ENCODE measurements at places on chromosomes 3 and 15. TPM values are rescaled to one million over a fixed set of nuclear protein-coding genes. Genes with fewer than 3 reads are reported as not detected.

The SH2D7 gene
- not detected for total RNA-seq

- H3K4me1 ChIP-seq: no peaks in the 10 kb centered on the region
- no peak overlapping the region for H3K4me3 ChIP-seq
- H3K27me3 ChIP-seq: 0 out of 2 replicates have a peak, but pooled peaks cover 2% of the 10 kb centered on the region
Measured at GRCh38 chr3:126693921-126694320, 10.1 kb upstream of the CHCHD6 start.

DNA sequence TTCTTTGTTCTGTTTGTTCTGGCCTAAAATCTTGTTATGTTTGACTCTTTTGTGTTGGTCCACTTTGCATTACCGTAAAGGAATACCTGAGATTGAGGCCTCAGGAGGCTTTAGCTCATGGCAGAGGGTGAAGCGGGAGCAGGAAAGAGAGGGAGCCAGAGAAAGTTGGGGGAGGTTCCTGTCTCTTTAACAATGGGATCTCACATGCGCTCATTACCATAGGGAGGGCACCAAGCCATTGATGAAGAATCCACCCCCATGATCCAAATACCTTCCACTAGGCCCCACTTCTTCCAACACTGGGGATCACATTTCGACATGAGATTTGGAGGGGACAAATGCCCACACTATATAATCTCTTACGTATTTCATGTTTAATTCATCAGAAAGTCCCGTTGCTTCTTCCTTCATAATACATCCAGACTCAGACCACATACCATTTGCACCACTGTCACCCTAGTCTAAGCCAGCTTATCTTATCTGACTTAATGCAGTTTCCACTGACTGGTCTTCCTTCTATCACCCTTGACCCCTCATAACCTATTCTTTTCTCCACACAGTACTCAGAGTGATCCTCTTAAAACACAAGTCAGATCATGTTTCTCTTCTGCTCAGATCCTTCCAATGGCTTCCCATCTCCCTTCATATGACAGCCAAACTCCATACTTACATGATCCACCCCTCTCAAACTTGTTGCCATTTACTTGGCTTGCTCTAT is 13.5 kb downstream of the KBTBD8 start:
- no peaks in the 10 kb centered on the region for H3K4me1 ChIP-seq
- no peak overlapping the region for H3K27ac ChIP-seq
- H3K4me3 ChIP-seq: no peak overlapping the region
- no peaks in the 10 kb centered on the region for H3K27me3 ChIP-seq
- no peak for DNase-seq

GRCh38 chr3:184672977-184673870 is 38.6 kb downstream of the MAGEF1 start:
- H3K27ac ChIP-seq: no peak overlapping the region
- DNase-seq: no peak
- no peaks in the 10 kb centered on the region for H3K36me3 ChIP-seq

The XCR1 gene
- total RNA-seq: not detected

GRCh38 chr3:140122183-140122582 is 187.2 kb downstream of the CLSTN2 start:
- no peak overlapping the region for H3K27ac ChIP-seq
- no peaks in the 10 kb centered on the region for H3K36me3 ChIP-seq
- no peak for DNase-seq
- H3K4me1 ChIP-seq: no peaks in the 10 kb centered on the region

GRCh38 chr3:13762906-13763305 is 117.0 kb downstream of the WNT7A start:
- H3K4me1 ChIP-seq: no peaks in the 10 kb centered on the region
- no peak for DNase-seq
- H3K4me3 ChIP-seq: no peak overlapping the region
- peaks cover 3% of the 10 kb centered on the region for H3K27me3 ChIP-seq
- no peaks in the 10 kb centered on the region for H3K36me3 ChIP-seq

- H3K36me3 ChIP-seq: no peaks in the 10 kb centered on the region
- no peak overlapping the region for H3K4me3 ChIP-seq
- H3K27ac ChIP-seq: no peak overlapping the region
- H3K4me1 ChIP-seq: no peaks in the 10 kb centered on the region
- no peak for DNase-seq
Measured at GRCh38 chr3:17322106-17322793, 420.2 kb downstream of the TBC1D5 start.

DNA sequence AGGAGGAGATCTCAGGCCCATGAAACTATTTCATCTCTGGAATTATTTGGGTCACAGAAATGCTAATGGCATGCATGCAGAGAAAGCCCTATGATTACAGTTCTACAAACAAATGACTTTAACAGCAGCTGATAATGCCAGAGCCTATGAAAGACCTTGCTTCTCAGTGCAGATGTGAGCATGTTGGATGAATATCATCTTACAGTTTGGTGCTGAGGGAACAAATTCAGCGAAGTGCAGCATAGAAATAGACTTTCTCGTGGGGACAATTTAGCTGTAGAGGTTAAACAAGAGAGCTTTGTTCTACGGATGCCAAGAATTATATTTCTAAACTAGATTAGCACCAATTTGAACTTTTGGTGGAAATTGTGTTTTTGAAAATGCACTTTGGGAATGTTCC is 27.7 kb downstream of the PTX3 start:
- H3K27ac ChIP-seq: no peak overlapping the region
- no peak for DNase-seq
- no peaks in the 10 kb centered on the region for H3K27me3 ChIP-seq
- H3K4me3 ChIP-seq: no peak overlapping the region

DNA sequence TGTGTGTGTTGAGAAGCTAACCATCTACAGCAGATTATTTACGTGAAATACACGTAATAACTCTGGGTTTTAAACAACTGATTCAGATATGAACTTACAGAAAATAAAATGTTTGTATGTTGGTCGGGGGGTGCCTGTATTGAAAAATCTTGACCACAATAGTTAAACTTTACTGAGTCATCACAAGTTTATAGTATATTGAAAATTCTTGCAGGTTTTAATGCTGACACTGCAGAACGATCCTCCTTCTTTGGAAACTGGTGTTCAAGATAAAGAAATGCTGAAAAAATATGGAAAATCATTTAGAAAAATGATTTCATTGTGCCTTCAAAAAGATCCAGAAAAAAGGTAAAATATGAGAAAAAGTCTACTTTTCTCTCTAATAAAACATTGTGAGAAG is 41.3 kb upstream of the SLC22A13 start:
- no peak for DNase-seq
- no peaks in the 10 kb centered on the region for H3K4me1 ChIP-seq
- no peaks in the 10 kb centered on the region for H3K27me3 ChIP-seq
- H3K27ac ChIP-seq: no peak overlapping the region
- peaks cover 3% of the 10 kb centered on the region for H3K36me3 ChIP-seq

GRCh38 chr15:71820127-71820526 is 9.8 kb downstream of the NR2E3 start:
- H3K27ac ChIP-seq: no peak overlapping the region
- H3K4me1 ChIP-seq: no peaks in the 10 kb centered on the region
- no peaks in the 10 kb centered on the region for H3K36me3 ChIP-seq
- no peak for DNase-seq

DNA sequence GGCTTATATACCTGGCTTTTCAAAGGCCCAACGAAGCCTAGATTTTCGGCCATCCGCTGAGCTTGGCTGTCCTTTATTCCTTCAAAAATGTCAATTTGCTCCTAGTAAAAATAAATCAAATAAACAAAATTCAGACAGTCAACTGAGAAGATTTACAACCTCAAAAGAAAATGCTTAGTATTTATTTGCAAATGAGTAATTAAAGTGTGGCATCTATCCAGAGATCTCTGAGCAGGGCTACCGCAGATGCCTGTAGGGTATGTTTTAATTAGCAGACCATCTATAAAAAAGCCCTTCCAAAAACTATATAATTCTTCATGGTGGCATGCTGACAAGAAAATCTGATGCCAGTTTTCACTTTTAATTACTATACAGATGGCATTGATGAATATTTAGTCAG is 136.2 kb downstream of the SUCLG2 start:
- 0 out of 2 replicates have a peak, but pooled peaks cover 3% of the 10 kb centered on the region for H3K36me3 ChIP-seq
- no peak for DNase-seq
- no peaks in the 10 kb centered on the region for H3K27me3 ChIP-seq
- H3K27ac ChIP-seq: no peak overlapping the region
- H3K4me3 ChIP-seq: no peak overlapping the region

GRCh38 chr15:63046917-63047760 is 4.6 kb downstream of the TPM1 start:
- DNase-seq: no peak
- peak overlapping the region; percentile 80 for H3K4me3 ChIP-seq
- H3K4me1 ChIP-seq: peaks cover 66% of the 10 kb centered on the region
- H3K36me3 ChIP-seq: no peaks in the 10 kb centered on the region
- peak overlapping the region; percentile 83 for H3K27ac ChIP-seq
- no peaks in the 10 kb centered on the region for H3K27me3 ChIP-seq

DNA sequence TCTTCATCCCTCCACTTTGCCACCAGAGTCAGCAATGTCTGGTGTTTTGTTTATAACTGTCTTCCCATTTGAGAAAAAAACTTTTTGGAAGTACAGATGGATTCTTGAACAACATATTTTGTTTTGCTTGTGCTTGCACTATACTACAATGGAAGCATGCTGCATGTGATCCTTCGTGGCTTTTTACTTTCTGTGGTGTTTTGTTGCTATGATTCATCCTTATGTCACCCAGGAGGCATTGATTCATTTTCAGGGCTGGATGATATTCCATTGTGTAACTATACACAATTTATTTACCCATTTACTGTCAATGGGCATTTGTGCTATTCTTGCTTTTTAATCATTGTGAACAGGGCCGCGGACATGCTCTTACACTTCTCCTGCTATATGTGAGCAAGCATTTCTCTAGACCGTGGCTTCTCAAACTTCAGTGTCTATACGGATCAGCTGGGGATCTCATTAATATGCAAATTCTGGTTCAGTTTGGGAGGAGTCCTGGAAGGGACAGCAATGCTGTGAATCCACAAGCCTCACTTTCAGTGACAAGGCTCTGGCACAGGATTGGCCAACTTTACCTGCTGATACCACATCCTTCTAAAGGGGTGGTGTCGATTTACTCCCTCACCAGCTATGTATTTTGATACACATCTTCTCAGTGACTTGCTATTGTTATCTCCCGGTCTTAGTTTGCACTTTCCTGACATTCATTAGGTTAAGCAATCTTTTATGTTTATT is 65.9 kb downstream of the POLR2M start:
- no peaks in the 10 kb centered on the region for H3K36me3 ChIP-seq
- DNase-seq: no peak
- no peaks in the 10 kb centered on the region for H3K4me1 ChIP-seq
- no peak overlapping the region for H3K27ac ChIP-seq
- H3K27me3 ChIP-seq: 0 out of 2 replicates have a peak, but pooled peaks cover 2% of the 10 kb centered on the region

DNA sequence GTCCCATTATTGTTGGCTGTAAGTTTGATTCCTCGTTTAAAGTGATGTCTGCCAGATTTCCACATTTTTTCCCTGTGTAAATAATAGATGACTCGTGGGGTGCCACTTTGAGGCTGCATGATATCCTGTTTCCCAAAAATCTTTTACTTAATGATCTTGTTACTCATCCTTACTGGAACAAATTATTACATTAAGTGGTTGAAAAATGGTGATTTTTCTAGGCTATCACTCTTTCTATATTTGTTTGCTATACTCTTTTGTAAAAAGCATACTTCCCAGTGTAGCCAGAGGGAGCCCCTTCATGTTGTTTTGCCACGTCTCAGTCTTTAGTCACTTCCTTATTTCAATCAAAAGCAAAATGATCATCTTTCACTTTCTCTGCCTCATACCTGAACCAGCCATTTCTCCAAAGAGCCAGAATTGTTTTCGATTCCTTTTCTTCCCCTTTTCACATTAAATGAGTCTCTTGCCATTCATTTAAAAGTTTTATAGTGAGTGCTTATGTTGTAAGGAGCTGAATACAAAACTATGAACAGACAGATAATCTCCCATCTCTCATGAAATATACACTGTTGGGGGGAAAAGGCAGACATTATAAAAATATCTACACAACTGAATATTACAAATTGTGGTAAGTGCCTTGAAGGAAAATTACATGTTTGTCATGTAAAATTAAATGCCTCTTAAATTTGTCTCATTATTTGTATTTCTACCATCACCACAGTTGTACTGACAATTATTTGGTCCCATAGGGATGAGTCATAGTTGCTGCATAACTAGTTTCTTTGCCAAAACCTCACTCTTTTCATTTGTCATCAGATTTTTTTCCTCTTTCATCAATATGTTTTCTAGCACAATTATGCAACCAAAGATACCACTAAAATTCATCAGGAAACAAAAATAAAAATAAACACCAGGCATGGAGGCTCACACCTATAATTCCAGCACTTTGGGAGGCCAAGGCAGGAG is 41.5 kb downstream of the ADGRG7 start:
- peaks cover 6% of the 10 kb centered on the region for H3K27me3 ChIP-seq
- no peak overlapping the region for H3K4me3 ChIP-seq
- no peaks in the 10 kb centered on the region for H3K4me1 ChIP-seq
- no peak for DNase-seq
- no peak overlapping the region for H3K27ac ChIP-seq

DNA sequence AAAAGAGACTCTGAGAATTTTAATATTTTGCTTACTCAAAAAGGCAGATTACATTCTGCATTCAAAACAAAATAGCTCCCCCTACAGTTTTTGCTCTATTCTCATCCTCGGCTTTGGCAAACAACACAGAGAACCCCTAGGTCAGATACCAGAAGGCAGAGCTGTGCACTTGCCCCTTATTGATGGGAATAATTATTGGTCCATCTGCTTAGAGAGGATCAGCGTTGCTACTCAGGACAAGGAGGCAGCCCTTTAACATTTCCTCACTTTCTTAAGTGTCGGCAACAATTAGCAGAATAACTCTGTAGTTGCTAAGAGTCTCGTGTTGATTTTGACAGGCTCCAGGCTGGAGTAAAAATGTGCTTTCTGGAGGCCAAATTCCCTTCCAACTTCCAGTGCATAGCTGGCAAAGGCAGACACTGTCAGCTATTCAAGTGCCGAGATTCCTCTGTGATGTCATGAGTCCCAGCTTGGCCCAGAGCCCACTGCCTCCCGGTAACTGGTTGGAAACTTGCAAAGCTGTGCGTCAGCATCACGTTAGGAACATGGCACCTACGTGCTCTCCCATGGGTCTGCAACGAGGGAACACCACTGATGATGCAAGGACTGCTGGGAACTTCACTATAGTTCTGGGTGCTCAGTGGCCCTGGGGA is 482.7 kb upstream of the ADAMTS9 start:
- H3K27ac ChIP-seq: no peak overlapping the region
- H3K36me3 ChIP-seq: no peaks in the 10 kb centered on the region
- DNase-seq: no peak

The TMEM42 gene
- total RNA-seq: 12.7 TPM

GRCh38 chr15:58988006-58988785 is 733 bp downstream of the RNF111 start:
- no peaks in the 10 kb centered on the region for H3K27me3 ChIP-seq
- H3K36me3 ChIP-seq: no peaks in the 10 kb centered on the region
- H3K4me3 ChIP-seq: peak overlapping the region; percentile 69
- peak; percentile 24 for DNase-seq

The STAB1 gene
- 0.39 TPM for total RNA-seq

DNA sequence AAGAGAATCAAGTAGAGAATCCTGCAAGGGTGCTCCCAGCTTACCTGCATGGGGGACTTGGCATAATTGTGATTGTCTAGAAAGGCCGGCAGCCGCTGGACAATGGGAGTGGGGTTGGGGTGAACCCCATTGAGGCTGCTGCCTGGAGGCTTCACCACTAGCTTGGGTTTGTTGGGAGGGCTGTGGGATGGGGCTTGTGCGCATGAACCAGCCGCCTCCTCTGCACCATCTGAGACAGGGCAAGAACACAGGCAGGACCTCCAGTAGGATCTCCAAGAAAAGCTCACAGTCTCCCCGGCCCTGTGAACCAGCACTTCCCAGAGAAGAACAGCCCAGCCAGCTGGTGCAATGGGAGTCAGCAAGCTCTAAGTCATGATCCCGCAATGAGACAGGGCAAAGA is 39.8 kb downstream of the SEMA3G start:
- DNase-seq: no peak
- no peak overlapping the region for H3K4me3 ChIP-seq
- peaks cover 3% of the 10 kb centered on the region for H3K4me1 ChIP-seq
- no peaks in the 10 kb centered on the region for H3K27me3 ChIP-seq

GRCh38 chr3:65026151-65026550 is 338.4 kb upstream of the ADAMTS9 start:
- H3K27ac ChIP-seq: no peak overlapping the region
- H3K4me3 ChIP-seq: no peak overlapping the region
- H3K36me3 ChIP-seq: no peaks in the 10 kb centered on the region

Measured in Panc1 (cell line).